ENCODE measurements at places on chromosomes 3 and 15.

DNA sequence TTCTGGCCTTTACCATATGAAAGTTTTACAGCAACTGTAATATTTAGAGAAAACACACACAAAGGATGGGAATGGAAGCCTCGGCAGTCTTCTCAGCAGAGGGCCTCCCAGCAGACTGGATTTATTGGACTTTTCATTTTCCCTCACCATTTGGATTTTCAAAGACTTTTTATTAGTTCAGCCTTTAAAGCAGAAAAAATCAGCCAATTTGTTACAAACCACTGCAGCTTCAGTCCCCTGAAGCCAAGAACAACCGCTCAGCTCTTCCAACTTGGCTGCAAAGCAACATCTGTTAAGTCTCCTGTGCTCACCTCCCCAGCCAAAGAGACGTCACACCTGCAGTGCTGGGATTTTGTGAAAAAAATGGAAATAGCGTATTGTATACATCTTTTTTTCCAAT lies 120.8 kb downstream of the GMPS start:
- H3K27me3 ChIP-seq: peaks cover 7% of the 10 kb centered on the region
- H3K4me1 ChIP-seq: no peaks in the 10 kb centered on the region
- DNase-seq: no peak
- no peak overlapping the region for H3K4me3 ChIP-seq
- H3K27ac ChIP-seq: no peak overlapping the region

- no peaks in the 10 kb centered on the region for H3K27me3 ChIP-seq
- no peak overlapping the region for H3K27ac ChIP-seq
- peaks cover 7% of the 10 kb centered on the region for H3K4me1 ChIP-seq
- DNase-seq: no peak
Observed at GRCh38 chr3:170079536-170080165, 41.9 kb downstream of the GPR160 start.

- H3K27ac ChIP-seq: no peak overlapping the region
- H3K36me3 ChIP-seq: no peaks in the 10 kb centered on the region
- no peaks in the 10 kb centered on the region for H3K4me1 ChIP-seq
- peaks cover 9% of the 10 kb centered on the region for H3K27me3 ChIP-seq
Observed at GRCh38 chr3:179840985-179841384, 188.1 kb downstream of the USP13 start.

DNA sequence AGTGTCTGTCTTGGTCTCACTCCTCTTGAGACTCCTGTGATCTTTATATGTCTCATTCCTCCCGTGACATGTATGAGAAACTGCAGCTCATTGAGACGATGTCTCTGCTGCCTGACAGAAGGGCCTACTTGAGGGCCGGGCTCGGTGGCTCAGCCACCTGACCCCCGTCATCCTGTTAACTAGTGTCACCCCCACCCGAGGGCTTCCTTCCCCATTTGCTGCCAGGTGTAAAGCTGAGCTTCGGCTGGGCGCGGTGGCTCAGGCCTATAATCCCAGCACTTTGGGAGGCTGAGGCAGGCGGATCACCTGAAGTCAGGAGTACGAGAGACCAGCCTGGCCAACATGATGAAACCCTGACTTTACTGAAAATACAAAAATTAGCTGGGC lies 12.7 kb downstream of the SEMA4B start:
- peaks cover 17% of the 10 kb centered on the region for H3K4me1 ChIP-seq
- no peak overlapping the region for H3K4me3 ChIP-seq
- H3K27ac ChIP-seq: no peak overlapping the region
- peaks cover 12% of the 10 kb centered on the region for H3K36me3 ChIP-seq
- no peak for DNase-seq

- H3K27me3 ChIP-seq: peaks cover 8% of the 10 kb centered on the region
- peaks cover 4% of the 10 kb centered on the region for H3K4me1 ChIP-seq
- no peak overlapping the region for H3K27ac ChIP-seq
- H3K36me3 ChIP-seq: no peaks in the 10 kb centered on the region
Observed at GRCh38 chr3:157618075-157618760, 115.0 kb upstream of the VEPH1 start.

DNA sequence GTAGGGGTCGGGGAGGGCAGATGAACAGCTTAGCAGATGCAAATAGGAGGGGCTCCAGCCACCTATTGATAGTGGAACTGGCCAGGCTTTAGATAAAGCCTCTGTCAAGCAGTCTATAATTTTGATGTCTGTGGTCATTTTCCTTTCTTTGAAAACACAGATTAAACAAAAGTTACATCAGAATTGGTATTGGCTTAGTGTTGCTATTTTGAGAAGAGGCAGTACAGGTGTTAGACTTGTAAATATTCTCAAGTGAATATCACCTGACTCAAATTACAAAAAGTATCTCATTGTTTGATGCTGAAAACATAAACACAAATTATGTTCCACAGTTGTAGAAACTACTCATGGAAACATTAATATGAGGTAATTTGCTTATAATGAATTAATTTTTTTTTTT lies 18.1 kb downstream of the GHRL start:
- H3K4me3 ChIP-seq: no peak overlapping the region
- H3K4me1 ChIP-seq: peaks cover 21% of the 10 kb centered on the region
- H3K27ac ChIP-seq: no peak overlapping the region
- peaks cover 57% of the 10 kb centered on the region for H3K36me3 ChIP-seq
- no peaks in the 10 kb centered on the region for H3K27me3 ChIP-seq
- DNase-seq: no peak

DNA sequence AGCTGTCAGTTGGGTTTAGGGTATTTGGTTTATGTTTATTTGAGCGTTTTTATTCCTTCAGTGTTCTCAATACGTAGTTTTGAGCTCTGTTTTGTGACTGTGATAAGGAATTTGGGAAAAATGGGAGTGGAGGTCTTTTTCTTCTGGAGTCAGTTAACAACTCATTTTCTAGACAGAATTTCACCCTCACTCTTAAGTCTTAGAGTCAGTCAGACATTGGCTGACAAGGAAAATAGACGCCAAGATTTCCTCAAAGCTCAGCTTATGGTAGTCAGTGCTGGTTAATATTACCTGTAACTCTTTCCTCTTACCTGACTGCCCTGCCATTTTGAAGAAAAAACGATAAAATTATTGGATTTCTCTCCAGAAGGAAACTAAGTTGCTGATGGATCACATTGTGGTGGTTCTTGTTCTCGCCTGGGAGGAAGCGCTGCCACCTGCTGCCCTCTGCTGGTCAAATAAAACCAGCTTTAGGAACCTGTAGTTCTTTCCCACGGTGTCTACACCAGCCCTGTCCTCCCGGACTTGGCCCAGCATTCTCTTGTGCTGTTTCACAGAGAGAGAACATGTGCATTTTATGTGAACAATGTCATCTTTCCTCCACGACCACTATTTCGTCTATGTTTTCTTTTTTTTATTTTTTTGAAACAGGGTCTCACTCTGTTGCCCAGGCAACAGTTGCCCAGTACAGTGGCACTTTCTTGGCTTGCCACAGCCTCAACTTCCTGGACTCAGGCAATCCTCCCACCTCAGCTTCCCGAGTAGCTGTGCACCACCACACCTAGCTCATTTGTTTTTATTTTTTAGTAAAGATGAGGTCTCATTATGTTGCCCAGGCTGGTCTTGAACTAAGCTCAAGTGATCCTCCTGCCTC lies 41.4 kb upstream of the UMPS start:
- H3K36me3 ChIP-seq: no peaks in the 10 kb centered on the region
- H3K4me1 ChIP-seq: no peaks in the 10 kb centered on the region
- H3K4me3 ChIP-seq: no peak overlapping the region

DNA sequence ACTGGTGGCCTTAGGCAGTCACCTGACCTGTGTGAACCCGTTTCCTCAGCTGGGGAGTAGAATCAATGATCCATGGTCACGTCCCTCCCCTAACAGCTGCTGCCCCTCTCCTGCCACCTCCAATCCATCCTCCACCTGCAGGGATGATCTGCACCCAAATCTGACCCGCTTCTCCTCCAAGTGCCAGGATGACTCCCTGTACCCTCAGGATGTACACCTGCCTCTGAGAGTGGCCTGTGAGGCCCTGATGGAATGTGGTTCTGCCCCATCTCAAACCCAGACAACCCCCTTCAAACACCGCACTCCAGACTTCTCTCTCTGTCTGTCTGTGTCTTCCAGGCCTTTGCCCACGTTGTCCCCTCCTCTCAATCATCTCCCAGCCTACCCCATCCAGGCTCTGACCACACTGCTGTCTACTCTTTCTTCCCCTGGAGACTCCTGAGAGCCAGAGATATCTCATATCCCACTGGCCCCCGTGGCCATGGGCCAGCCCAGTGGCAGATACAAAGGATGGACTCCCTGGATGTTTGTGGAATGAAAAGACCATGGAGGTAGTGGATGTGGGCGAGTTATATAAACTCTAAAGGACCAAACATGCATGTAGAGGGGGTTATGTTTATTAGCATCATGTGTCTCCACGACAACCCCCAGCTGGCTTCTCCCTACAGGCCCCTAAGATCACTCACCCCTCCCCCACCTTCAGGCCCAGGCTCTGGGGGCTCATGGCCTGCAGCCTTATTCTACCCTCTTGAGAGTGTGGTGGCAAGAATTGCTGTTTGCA lies 84.9 kb downstream of the SMAD6 start:
- H3K36me3 ChIP-seq: no peaks in the 10 kb centered on the region
- H3K27ac ChIP-seq: peak overlapping the region; percentile 22
- no peak for DNase-seq
- H3K27me3 ChIP-seq: peaks cover 2% of the 10 kb centered on the region

- H3K27me3 ChIP-seq: no peaks in the 10 kb centered on the region
- no peak overlapping the region for H3K4me3 ChIP-seq
- H3K36me3 ChIP-seq: no peaks in the 10 kb centered on the region
Observed at GRCh38 chr3:103991461-103992115, 1375.1 kb upstream of the ALCAM start.

DNA sequence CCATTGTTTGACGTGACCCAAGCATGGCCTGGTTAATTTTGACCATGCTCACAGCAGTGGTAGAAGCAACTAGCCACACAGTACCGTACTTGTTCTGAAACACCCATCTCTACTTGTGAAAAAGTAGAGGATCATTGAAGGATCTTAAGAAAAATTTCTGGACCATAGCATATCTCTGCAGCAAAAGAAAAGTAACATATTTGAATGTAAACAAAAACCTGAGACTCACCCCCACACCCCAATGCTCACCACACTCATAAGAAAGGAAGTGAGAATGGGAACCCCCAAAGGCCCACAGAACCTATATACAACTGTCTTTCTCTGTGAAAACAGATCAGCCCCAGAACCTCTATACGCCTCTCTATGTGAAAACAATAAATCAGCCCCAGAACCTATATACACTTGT lies 33.8 kb upstream of the TFRC start:
- no peak for DNase-seq
- H3K4me3 ChIP-seq: no peak overlapping the region
- H3K27ac ChIP-seq: no peak overlapping the region
- peaks cover 19% of the 10 kb centered on the region for H3K4me1 ChIP-seq
- H3K36me3 ChIP-seq: no peaks in the 10 kb centered on the region

DNA sequence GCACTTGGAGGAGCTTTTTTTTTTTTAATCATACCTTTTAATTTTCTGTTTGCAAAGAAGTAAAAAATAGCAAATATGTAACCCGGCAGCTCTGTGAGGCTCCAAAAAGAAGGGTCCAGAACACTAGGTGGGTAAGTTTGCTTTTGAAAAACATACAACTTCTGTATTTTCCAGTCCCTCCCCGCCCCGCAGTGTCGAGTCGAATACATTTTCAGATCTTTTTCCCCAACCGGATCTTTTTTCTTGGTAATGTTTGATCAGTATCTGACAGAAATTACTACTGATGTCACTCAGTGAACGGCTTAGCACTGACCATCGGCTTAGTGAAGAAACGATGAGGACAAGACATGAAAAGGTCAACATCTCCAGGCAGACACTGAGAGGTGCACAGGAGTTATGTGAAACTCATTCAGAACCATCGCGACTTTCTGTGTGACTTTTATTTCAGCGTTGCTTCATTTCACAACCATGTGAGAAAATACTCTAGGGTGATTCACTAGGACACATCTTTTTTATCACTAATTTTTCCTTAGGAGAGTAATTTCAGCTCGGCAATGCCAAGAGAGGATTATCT lies 11.0 kb downstream of the ISL2 start:
- peaks cover 71% of the 10 kb centered on the region for H3K27me3 ChIP-seq
- no peak for DNase-seq
- H3K4me1 ChIP-seq: peaks cover 6% of the 10 kb centered on the region

DNA sequence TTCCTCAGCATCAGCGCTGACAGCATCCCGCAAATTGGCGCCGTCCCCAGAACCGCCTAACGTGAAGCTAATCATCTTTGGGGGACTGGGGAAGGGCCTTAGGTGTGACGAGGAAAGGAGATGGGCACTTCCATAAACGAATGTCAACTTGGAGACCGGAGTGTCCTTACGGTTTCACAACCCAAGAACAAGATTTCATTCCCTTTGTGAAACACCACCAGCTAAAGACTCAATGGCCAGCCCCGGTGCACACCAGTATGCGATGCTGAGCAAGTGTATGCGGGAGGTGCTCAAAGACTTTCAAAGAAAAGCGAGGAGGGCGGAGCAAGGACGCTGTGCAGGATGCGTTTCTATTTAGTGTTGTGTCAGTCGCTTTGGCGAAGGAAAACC lies 759 bp upstream of the TTBK2 start:
- H3K36me3 ChIP-seq: peaks cover 3% of the 10 kb centered on the region
- H3K4me1 ChIP-seq: peaks cover 28% of the 10 kb centered on the region
- no peaks in the 10 kb centered on the region for H3K27me3 ChIP-seq

DNA sequence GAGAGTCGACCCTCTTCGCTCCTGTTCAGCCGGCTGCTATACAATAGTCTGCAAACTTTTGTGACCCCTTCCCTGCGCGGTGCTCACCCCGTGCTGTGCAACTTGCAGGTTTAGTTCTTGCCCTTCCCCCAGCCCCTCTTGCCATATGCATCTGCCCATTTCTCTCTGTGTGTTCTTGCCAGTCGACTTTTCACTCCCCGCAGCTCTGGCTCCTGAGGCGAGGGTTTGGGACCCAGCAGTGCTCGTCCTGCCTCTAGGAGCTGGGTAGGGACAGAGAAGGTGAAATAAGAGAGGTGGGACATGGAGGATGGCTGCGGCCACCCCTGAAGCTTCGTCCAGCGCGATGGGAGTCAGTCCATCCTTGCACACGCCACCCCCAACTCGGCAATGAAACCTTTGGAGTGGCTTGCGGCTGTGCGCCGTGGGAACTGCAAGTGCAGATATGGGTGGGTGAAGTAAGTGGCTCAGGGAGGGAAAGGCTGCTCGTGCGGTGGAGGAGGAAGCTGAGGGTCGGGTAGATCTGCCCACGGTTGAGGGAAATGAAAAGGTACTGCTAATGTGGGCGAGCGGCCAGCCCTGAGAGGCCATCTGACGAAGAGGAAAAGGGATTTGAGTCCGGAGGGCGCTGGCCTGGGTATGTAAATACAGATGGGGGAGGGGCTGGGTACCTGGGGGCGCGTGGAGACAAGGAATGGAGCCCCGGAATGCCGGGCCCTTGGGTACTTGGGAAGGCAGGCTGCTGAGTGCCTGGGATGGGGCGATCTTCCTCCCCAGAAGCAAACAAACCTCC lies 1.0 kb downstream of the LRRC3B start:
- H3K27me3 ChIP-seq: peaks cover 33% of the 10 kb centered on the region
- H3K27ac ChIP-seq: no peak overlapping the region
- H3K36me3 ChIP-seq: no peaks in the 10 kb centered on the region
- no peak for DNase-seq

All from T-helper 2 cell treated with Interferon-gamma antibody and Interleukin-4, amounts not matched to agents 5 μg/mL and 100 μg/mL, for 36 hours (primary cell).